Heart left ventricle (tissue), 16 donors: ENCODE measurements at places on chromosomes 4 and X. TPM values are rescaled to one million over a fixed set of nuclear protein-coding genes. Genes with fewer than 3 reads are reported as not detected.

- H3K27me3 ChIP-seq = no peaks in the 10 kb centered on the region
- no peak for DNase-seq
- H3K27ac ChIP-seq = no peak overlapping the region
- no peaks in the 10 kb centered on the region for H3K36me3 ChIP-seq
- H3K4me3 ChIP-seq = no peak overlapping the region
Observed at GRCh38 chr4:108738003-108738706, 24.7 kb downstream of the ETNPPL start.

- H3K4me3 ChIP-seq = no peak overlapping the region
- no peaks in the 10 kb centered on the region for H3K27me3 ChIP-seq
- DNase-seq = no peak
- no peaks in the 10 kb centered on the region for H3K36me3 ChIP-seq
Observed at GRCh38 chrX:97159916-97160800, 276.4 kb downstream of the RPA4 start.

DNA sequence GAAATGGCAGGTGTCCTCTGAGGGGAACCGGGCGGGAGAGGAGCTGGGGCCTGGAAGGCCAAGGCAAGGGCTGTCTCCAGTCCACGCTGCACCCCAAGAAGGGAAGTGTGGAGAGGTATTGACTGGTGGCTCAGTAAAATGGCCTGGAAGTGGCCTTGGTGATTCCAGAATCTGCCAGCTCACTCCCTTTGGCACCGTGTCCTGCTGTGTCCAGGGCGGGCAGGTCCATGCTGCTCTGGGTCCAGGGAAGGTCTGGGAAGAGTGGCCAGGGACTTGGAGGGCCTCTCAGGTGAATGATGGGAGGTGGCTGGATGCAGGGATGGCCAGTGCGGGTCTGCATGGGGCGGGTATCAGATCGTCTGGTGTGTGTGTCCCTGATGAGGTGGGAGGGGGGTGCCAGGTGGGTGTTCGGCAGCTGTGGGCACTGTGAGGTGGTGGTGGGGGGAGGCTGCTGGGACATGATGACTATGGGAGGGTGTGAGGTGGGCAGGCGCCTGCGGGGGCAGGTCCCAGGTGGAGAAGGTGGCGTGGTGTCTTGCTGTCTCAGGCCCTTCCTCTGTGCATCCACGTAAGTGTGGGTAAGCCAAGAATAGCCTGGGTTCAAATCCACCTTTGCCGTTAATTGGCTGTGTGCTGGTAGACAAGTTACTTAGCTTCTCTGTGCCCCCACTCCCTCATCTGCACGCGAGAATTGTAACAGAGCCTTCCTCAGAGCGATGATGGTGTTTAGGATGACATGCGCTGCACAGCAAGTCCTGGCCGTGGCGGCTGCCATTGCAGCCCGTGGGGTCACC is 17.7 kb downstream of the RGS12 start:
- H3K4me3 ChIP-seq = no peak overlapping the region
- no peak for DNase-seq
- H3K4me1 ChIP-seq = peaks cover 8% of the 10 kb centered on the region
- no peaks in the 10 kb centered on the region for H3K36me3 ChIP-seq
- no peaks in the 10 kb centered on the region for H3K27me3 ChIP-seq

DNA sequence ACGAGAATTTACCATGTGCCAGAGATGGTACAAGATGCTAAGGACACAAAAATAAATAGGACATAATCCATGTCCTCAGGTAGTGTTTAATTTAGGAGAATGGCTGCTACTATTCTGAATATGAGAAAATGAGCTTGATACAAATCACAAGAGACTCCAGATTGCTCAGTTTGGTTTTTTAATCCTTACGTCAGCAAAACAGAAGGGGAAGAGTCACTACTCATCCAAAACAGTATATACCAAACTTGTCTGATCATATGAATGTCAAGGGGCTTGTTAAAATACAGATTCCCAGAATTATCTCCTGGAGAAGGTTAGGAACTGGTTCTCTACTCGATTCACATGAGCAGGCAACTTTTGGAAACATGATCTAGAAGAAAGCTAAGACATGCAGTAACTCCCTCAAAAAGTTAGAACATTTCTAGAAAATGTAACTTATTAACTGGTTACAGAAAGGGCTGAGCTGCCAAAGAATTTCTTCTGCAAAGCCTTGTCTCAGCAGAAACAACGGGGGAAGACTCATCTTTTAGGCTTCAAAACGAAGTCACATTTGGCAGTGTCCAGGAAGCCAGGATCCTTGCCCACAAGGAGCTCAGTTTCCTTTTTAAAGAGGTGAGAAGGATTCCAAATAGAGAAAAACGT is 3.4 kb downstream of the AIFM1 start:
- H3K4me1 ChIP-seq = peaks cover 19% of the 10 kb centered on the region
- no peak overlapping the region for H3K4me3 ChIP-seq
- no peak overlapping the region for H3K27ac ChIP-seq

PALLD gene
- 637 TPM for total RNA-seq
